NCI-H1048 (cell line): ENCODE measurements at places on chromosomes 1 and 21.
A peak's percentile ranks its signal among the peaks of the same experiment; 100 is the strongest.

DNA sequence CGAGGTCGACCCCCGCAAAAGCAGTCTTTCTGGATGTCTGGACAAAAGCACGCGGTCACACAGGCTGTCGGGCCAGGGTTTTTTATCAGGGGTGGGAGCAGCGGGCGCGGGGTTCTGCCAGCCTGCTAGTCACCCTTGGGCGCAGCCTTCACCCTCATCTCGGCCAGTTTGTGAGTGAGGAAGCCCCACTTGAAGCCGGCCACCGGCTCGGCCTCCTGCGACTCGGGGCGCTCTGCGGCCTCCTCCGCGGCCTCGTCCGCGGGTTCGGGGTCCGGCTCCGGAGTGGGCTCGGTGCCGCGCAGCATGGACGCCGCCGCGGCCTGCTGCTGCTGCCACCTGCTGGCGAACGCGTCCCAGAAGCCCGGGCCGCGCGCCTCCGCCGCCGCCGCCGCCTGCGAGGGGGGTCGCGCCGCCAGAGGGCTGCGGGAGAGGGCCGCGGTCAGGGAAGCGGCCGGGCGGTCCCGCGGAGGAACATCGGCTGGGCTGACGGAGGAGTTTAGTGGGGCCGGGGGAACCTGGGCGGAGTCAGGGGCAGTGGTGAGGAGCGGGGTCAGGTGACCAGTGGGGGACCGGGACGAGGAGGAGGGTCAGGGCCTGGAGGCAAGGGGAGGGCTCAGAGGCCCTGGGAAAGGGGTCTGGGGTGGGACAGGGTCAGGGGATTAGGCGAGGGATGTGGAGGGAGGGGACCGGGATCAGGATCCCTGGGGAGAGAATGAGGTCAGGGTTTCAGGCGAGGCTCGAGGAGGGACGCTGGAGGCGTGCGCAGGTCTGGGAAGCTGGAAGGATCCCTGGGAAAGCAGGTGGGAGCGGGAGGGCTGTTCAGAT, 4.5 kb downstream of the C1orf232 start:
- no peak for DNase-seq

DNA sequence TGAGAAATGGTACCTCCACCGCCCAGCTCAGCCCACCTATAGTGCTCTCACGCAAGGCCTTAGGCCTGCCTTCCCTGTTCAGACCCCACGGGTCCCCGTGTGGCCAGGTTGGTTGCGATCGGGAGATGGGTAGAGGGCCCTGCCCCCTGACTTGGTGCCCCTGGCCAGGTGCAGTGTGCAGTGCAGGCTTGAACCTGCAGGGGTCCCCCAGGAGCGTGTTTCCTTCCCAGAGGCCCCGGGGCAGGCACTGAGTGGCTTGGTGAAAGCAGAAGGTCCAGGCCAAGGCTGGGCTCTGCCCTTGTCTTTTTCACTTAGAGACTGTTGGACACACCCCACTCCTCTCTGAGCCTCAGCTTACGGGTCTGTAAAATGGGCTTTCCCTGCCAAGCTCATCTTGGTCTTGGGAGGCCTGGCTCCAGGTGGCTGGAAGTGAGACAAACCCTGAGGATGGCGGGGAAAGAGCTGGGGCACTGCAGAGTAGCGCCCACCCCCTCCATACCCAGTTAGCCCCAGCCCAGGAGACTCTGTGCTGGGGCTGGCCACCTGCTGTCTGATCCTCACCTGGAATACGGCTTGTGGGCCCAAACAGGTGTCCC, 9.3 kb upstream of the HES5 start:
- no peak for DNase-seq

DNA sequence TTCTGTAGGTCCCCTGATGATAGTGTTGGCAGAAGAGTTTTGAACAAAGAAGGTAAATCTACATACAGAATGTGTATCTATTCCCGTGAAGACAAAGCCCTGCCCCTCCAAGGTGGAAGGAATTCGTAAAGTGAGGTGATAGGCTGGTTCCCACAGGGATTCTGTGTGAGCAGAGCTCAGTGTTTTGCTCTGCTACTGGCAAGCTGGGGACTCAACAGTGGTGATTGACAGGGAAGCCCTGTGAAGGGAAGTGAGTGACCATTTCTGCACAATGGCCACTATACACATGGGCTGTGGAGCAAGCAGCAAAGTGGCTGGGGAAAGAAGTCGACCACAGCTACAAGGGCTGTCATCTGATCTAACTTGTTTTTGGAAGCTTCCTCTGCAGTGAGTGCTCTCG, 90.0 kb upstream of the LRRN2 start:
- no peak for DNase-seq

DNA sequence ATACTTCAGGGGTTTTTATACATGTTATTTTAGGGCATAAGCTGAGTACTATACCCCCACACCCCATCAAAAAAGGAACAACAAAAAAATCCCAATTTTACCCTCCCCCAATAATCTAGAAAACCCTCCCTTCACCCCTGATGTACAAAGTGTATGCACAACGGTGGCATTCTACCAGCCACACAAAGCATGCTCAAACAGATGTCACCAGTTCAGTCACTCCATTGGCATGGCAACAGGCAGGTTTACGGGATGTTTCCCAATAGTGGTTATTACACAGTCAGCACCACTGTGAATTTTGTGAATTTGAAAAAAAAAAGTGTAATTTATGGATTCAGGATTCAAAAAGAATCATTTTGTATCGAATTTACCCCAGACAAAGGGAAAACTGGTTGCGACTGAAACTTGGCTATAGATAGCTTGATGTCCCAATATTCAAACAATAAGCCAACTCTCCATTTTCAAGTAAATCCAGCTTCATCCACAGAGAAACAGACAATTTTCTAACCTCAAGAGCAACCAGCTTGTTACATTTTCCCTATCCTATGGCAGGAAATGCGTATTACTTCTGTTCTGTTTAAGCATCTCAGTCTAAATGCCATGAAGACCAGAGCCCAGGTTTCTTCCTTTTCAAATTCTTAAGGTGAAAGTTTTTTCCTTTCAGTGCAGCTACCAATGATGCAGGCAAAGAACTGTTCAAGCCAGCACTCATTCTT, 34.0 kb upstream of the SLC45A3 start:
- DNase-seq: no peak

- no peak for DNase-seq
Observed at GRCh38 chr1:97758541-97759057, 162.2 kb downstream of the DPYD start.

GRCh38 chr1:201917362-201918033, 28.8 kb downstream of the SHISA4 start:
- no peak for DNase-seq

DNA sequence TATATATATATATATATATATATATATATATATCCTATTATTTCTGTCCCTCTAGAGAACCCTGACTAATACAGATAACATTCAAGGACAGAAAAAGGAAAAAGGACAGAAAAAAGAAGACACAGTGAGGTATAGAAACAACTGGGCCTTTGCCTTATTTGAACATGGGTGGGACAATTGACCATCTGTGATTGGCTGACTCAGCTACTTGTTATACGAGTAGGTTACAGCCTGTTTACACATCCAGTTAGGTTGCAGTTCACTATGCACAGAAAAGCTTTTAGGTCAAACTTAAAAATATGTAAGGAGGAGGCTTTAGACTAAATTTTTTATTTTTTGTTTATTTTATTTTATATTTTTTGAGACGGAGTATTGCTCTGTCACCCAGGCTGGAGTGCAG, 39.8 kb upstream of the RGS8 start:
- DNase-seq: no peak

- DNase-seq: no peak
Observed at GRCh38 chr1:88658419-88658818, 25.7 kb upstream of the PKN2 start.

DNA sequence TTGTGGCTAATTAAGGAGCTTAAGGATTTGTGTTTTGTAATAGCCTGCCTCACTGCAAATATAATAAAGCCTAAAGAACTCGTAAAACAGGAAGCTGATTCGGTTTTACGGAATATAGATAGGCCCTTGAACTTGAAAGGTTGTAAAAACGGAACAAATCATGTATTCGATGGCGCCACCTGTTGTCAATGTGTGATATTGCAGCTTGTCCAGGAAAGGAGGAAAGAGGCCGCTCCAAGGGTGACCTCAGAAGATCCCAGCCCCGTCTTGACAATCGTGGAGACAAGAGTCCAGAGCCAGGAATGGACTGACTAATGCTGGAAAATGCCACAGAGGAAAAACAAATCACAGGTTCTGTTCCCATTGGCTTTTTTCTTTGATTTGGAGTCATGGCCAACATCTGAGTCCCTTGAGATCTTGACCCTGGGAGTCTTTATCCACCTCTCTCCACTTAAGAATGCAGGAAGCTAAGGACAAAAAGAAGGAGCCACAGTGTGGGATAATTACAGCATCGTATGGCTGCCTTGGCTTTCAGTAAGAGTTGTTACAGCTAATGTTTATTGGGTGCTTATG, 7.0 kb upstream of the IGSF21 start:
- DNase-seq: no peak

- DNase-seq: no peak
Observed at GRCh38 chr1:149916898-149917252, 769 bp downstream of the SV2A start.

DNA sequence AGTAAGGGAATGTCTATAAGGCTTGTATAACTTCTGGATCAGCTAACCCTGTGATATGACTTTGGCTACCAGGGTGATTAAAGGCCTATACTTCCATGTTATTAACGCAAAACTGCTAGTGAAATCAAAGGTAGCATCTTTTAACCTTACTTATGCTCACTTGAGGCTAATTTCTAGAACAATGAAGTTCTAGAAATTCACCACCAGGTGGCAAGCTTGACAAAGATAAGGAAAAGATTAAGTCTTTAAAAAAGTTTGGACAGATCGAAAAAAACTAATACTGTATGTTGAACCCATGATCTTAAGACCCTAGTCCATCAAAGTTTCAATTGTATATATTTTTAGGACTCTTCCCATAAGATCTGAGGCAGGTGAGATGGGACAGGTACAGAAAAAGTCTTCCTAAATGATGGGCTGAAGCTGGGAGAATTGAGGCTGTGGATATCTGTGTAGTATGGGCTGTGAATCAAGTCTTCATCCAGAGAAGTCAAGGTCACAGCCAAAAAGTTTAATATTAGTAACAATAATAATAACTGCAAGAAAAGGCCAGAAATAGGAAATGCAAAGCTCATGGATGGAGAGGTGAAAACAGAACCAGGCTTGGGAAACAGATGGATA, 18.8 kb downstream of the KYAT3 start:
- peak; percentile 16 for DNase-seq

DNA sequence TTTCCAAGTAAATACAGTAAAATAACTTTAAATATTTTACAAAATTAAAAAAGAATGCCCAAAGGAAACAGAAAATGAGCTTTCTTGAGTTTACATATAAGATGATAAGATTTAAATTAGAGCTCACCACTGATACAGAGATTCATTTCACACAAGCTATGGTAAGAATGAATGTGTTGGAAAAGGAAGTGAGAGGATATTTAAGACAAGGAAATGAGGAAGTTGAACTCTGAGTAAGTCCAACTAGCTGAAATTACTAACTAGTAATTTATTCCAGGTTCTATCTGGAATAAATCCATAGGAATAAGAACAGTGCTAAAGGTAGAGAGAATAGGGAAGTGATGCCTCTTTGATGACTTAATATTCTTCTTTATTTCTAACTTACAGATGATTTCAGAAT, 42.4 kb downstream of the FNBP1L start:
- DNase-seq: no peak

DNA sequence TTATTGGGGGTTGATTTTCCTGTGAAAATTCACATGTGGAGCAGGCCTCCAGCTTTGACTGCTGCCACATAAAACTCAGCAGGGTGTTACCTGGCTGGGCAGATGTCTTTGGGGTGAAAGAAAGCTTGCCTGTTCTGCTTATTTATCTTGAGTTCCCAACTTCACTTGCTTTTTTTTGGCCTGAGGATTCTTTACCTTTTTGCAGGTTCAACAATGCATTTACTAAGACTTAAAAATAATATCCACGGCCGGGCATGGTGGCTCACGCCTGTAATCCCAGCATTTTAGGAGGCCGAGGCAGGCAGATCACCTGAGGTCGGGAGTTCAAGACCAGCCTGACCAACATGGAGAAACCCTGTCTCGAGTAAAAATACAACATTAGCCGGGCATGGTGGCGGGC, 509.1 kb downstream of the KIF26B start:
- DNase-seq: no peak

- DNase-seq: no peak
Observed at GRCh38 chr1:201745023-201745422, 83.9 kb upstream of the IPO9 start.

DNA sequence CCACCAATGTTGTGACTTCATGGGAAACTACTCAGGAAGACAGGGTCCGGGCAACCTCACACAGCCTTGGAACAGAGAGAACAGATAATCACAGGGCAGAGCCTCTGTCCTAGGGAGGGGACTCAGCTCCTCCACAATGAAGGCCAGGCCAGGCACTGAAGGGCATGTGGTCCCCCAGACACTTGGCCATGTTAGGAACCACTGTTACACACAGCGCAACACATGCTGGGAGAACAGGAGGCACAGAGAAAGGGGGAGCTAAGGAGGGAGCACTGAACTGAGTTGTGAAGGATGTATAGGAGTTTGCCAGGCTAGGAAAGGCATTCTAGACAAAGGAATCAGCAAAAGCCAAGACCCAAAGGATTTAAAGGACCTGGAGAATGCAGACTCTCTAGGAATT, 127.6 kb downstream of the DMRTB1 start:
- no peak for DNase-seq

- DNase-seq: no peak
Observed at GRCh38 chr1:40781608-40781971, 2.0 kb upstream of the KCNQ4 start.

GRCh38 chr1:157044326-157044725, 1.2 kb downstream of the ARHGEF11 start:
- DNase-seq: no peak

GRCh38 chr21:30227633-30228404, 11.9 kb upstream of the CLDN8 start:
- no peak for DNase-seq

DNA sequence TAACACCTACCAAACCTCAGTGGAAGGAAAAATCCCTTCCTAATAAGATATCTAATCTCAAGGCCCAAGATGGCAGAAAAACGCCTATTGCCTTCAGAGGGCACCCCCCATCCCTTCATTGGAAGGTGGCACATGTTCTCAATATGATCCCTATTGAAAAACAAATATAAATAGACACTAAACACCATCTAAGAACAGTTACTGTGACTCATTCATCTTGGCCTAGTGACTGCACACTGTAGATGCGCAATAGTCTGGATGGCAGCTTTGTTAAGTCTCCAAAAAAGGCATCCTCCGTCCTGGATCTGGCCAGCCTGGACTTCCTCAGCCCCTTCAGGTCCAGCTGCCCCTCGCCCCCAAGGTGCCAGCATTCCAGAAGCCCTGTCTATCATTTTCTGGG, 121.9 kb downstream of the CAPN8 start:
- no peak for DNase-seq

DNA sequence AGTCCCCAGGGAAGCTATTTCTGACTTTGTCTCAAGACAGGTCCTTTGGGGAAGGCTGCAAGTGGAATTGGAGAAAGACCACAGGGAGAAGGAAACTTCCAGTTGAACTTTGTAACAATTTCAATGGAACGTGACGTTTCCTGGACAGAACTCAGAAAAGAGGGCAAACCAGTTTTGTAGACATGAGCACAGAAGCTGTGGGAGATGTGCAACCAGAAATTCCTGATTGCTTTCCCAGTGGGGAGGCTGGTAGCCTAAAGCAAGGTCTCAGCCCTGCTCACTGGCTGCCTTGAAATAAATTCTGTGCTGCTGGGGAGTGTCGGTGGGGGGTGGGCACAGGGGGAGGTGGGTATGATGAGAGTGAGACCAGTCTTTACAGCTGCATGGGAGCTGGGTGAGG, 1206.7 kb upstream of the ADGRL2 start:
- DNase-seq: no peak
